Suprapubic skin (tissue), 4 donors: ENCODE measurements at places on chromosomes 4 and X.

DNA sequence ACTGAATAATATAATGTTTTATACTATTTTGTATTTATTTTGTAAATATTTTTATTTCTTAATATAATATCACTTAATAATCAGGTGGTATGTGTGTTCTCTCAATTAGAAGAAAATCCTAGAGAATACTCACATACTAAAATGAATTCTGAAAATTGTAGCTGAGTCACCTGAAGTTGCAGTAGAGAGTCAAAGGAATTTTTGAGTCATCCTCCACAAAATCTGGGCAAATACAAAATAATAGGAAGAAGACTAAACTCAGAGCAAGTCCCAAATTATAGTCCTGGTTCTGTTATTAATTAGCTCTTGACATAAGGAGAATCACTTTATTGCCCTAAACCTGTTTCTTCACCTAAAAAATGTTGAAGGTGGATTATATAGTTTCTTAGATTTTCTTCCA lies 57.8 kb downstream of the SPATA4 start:
- no peak for DNase-seq
- H3K4me3 ChIP-seq, result no peak overlapping the region
- no peaks in the 10 kb centered on the region for H3K4me1 ChIP-seq

GRCh38 chr4:145769450-145770037 lies 89.6 kb downstream of the C4orf51 start:
- H3K4me1 ChIP-seq, result no peaks in the 10 kb centered on the region
- H3K27me3 ChIP-seq, result no peaks in the 10 kb centered on the region
- no peak overlapping the region for H3K4me3 ChIP-seq
- DNase-seq, result no peak

DNA sequence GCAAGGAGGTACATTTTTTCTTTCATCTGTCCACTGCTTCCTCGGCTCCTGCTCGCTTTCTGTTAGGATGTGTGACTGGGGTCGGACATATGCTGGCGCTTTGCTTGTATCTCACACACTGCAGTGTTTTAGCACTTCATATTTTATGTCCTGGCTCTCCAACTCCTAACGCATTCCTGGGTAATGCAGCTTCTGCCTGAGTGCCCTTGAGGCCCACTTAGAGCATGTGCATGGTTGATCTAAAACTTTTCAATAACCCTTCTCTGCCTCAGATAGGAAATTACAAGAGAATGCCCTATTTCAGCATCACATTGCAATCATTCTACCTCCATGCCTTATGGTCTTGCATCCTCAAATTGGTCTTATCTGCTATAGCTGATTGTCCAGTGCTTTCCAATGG lies 65.3 kb downstream of the NEIL3 start:
- H3K4me1 ChIP-seq, result no peaks in the 10 kb centered on the region
- no peak for DNase-seq
- no peak overlapping the region for H3K27ac ChIP-seq
- no peak overlapping the region for H3K4me3 ChIP-seq
- no peaks in the 10 kb centered on the region for H3K27me3 ChIP-seq

DNA sequence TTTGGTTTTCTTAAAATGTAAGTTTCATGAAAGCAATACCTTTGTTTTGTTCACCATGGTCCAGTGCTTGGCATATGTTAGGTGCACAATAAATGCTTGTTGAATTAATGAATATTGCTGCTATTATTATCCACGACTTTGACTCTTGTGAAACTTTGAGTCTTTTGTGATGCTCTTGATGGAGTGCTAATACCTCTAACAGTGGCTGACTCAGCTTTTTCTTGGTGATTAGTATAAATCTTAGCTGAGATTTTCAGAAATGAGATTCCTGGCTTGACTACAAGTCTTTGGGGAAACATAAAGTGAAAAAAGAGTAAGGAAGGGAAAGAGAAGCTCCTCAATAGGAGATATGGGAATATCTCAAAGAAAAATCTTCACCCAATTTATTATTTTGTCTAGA lies 375.2 kb upstream of the RPS6KA3 start:
- no peaks in the 10 kb centered on the region for H3K36me3 ChIP-seq
- H3K27ac ChIP-seq, result no peak overlapping the region
- H3K4me3 ChIP-seq, result no peak overlapping the region
- no peaks in the 10 kb centered on the region for H3K27me3 ChIP-seq

DNA sequence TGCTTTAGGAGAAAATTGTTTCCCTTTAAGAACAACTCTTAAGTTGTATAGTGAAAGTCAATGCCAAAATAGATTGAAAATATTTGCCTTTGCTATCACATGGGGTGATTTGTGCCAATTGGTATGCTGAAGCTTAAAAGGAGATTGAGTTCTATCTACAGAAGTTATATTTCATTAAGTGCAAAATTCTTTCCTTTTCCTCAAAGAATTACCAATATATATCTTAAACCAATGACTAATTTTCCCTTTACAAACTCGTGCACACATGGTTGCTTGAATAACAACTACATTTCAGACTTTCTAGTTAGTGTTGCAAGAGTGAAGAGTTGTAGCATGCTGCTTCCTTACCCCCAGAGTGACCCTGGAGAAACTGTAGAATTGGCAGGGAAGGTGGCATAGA lies 990.0 kb upstream of the PABPC4L start:
- no peak overlapping the region for H3K27ac ChIP-seq
- no peak for DNase-seq
- no peak overlapping the region for H3K4me3 ChIP-seq
- no peaks in the 10 kb centered on the region for H3K36me3 ChIP-seq
- no peaks in the 10 kb centered on the region for H3K27me3 ChIP-seq
- H3K4me1 ChIP-seq, result no peaks in the 10 kb centered on the region

- H3K4me3 ChIP-seq, result no peak overlapping the region
- H3K36me3 ChIP-seq, result no peaks in the 10 kb centered on the region
- no peak for DNase-seq
- peaks cover 12% of the 10 kb centered on the region for H3K4me1 ChIP-seq
- H3K27ac ChIP-seq, result no peak overlapping the region
- no peaks in the 10 kb centered on the region for H3K27me3 ChIP-seq
Measured at GRCh38 chr4:94548571-94548970, 96.8 kb downstream of the PDLIM5 start.

GRCh38 chr4:140358281-140358680 lies 15.2 kb upstream of the SCOC start:
- H3K36me3 ChIP-seq, result no peaks in the 10 kb centered on the region
- no peak overlapping the region for H3K4me3 ChIP-seq
- no peak for DNase-seq

GRCh38 chr4:101851672-101852071 lies 61.1 kb downstream of the BANK1 start:
- H3K36me3 ChIP-seq, result no peaks in the 10 kb centered on the region
- no peaks in the 10 kb centered on the region for H3K27me3 ChIP-seq
- no peaks in the 10 kb centered on the region for H3K4me1 ChIP-seq
- no peak overlapping the region for H3K27ac ChIP-seq
- no peak for DNase-seq
- H3K4me3 ChIP-seq, result no peak overlapping the region

DNA sequence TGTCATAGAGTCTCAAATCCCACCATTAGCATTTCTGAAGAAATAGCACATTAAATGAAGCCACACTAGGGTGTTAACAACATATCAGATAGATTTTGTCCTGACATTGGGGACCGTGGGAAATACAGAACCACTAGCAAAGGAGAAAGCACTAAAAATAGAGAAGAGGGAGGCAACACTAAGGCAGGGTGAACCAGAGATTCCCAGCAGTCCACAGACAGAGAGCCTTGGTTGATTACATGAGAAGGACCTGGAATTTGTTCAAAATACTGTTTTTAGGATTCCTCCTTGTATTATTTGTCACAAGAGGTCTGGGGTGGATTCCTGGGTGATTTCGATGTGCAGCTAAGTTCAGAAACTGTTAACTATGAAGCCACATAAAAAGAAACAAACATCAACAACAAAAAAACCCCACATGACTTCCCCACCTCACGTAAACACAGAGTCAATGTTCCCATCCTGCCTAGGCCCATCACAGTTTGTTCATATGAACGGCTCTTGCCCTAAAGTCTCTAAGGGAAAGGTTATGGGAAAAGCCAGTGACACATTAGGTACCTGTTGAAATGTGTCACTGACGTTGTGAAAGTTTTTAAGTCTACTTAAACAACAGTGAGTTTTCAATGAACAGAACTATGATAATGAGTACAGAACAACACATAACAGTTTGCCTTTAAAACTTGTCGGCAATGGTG lies 23.6 kb upstream of the GRSF1 start:
- no peak for DNase-seq
- H3K27me3 ChIP-seq, result no peaks in the 10 kb centered on the region
- no peak overlapping the region for H3K27ac ChIP-seq
- H3K36me3 ChIP-seq, result no peaks in the 10 kb centered on the region

GRCh38 chrX:34563061-34563460 lies 94.0 kb downstream of the TMEM47 start:
- H3K4me1 ChIP-seq, result no peaks in the 10 kb centered on the region
- H3K36me3 ChIP-seq, result no peaks in the 10 kb centered on the region
- H3K4me3 ChIP-seq, result no peak overlapping the region
- no peak overlapping the region for H3K27ac ChIP-seq

DNA sequence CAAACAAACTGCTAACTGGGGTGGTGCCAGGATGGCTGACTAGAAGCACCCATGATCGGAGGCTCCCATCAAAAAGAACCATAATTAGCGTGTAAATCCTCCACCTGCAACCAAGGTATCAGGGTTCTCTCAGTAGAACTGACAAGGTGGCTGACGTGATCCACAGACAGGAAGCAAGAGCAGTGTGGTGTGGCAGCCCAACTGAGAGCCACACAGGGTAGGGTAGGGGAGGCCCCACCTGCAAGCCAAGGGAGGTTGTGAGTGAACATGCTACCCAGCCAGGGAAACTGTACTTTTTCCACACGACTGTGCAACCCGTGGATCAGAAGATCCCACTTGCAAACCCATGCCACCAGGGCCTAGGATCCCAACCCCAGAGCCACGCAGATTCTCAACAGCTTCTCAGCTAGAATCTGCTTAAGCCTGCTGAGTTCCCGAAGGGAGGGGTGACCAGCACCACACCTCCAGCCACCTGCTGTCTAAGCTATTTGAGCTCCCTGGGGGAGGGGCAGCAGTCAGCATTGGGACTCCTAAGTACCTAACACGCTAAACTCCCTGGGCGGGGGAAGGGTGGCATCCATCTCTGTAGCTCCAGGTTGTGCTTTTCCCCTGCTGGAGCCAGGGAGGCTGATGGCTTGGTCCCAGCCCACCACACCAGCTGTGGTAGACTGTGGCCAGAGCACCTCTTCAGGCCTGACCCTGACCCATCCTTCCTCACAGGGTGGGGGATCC lies 425.1 kb downstream of the GPM6A start:
- DNase-seq, result no peak
- H3K4me1 ChIP-seq, result no peaks in the 10 kb centered on the region
- H3K27me3 ChIP-seq, result no peaks in the 10 kb centered on the region
- no peak overlapping the region for H3K4me3 ChIP-seq

DNA sequence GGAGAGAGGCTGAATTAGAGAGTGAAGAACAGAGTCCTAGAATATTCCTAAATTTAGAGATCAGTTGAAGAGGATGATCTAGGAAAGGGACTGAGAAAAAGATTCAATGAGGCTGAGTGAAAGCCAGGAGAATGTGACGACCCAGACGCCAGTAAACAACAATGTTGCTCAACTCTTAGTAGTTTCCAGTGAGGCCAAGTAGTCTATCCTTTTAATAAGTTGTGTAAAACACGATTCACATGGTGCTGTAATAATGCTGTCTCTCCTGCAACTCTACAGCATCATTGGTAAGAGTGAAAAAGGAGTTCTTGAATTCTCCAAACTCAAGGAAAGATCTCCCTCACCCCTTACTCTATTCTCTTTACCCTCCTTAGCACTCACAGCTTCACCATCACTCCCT lies 140.3 kb downstream of the CFAP299 start:
- H3K27ac ChIP-seq, result no peak overlapping the region
- H3K4me3 ChIP-seq, result no peak overlapping the region
- peaks cover 2% of the 10 kb centered on the region for H3K4me1 ChIP-seq
- H3K27me3 ChIP-seq, result no peaks in the 10 kb centered on the region
